ENCODE measurements at places on chromosomes 16 and 17.

DNA sequence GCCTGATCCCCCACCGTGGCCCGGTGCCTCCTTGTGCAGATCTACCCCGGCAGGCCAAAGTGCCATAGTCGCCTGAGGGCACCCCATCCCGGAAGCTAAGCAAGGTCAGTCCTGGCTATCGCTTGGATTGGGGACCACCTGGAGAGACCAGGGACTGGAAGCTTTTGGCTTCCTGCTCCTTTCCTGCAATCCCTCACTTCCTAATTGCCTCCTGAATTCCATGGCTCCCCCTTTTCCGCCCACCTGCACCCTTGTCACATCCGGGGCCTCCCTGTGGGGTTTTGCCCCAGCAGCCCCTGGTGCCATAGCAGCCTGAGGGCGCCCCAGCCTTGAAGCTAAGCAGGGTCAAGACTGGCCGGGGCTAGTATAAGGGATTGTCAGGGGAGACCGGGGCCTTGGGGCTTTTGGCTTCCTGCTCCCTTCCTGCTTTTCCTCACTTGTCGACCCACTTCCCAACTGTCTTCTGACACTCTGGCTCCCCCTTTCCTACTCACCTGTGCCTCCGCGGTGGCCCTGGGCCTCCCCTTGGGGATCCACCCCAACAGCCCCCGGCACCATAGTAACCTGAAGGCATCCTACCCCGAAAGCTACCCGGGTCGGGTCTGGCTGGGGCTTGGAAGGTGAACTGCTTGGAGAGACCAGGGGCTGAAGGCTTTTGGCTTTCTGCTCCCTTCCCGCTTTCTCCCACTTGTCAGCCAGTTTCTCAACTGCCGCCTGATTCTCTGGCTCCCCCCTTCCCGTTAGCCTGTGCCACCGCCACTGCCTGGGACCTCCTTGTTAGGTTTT is 2293.6 kb downstream of the TP53TG3F start:
- no peak for DNase-seq

- DNase-seq = no peak
Measured at GRCh38 chr17:6380915-6381438, 53.9 kb downstream of the AIPL1 start.

GRCh38 chr17:12348476-12348875 is 317.2 kb upstream of the MYOCD start:
- no peak for DNase-seq

DNA sequence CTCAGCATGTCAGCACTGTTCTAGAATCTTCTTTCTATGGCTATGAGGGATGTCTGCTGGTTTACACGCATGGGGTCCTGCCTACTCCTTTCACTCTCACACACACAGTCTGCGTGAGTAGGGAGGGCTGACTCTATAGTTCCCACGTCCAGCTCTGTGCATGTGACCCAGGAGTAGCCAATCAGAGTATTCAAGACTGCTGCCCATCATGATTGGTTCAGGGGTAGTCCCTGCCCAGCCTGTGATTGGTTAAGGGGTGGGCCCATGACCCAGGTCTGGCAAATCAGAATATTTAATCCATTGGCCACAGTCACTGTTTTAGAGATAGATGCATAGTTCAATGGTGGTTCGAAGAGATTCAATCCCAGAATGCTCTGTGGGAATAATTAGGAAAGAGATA is 151.3 kb upstream of the IRX3 start:
- no peak for DNase-seq

GRCh38 chr17:58421711-58422110 is 4.4 kb upstream of the RNF43 start:
- no peak for DNase-seq

GRCh38 chr16:53484542-53484941 is 18.5 kb downstream of the AKTIP start:
- DNase-seq = no peak

- no peak for DNase-seq
Measured at GRCh38 chr16:15701975-15702970, 52.2 kb downstream of the NDE1 start.

DNA sequence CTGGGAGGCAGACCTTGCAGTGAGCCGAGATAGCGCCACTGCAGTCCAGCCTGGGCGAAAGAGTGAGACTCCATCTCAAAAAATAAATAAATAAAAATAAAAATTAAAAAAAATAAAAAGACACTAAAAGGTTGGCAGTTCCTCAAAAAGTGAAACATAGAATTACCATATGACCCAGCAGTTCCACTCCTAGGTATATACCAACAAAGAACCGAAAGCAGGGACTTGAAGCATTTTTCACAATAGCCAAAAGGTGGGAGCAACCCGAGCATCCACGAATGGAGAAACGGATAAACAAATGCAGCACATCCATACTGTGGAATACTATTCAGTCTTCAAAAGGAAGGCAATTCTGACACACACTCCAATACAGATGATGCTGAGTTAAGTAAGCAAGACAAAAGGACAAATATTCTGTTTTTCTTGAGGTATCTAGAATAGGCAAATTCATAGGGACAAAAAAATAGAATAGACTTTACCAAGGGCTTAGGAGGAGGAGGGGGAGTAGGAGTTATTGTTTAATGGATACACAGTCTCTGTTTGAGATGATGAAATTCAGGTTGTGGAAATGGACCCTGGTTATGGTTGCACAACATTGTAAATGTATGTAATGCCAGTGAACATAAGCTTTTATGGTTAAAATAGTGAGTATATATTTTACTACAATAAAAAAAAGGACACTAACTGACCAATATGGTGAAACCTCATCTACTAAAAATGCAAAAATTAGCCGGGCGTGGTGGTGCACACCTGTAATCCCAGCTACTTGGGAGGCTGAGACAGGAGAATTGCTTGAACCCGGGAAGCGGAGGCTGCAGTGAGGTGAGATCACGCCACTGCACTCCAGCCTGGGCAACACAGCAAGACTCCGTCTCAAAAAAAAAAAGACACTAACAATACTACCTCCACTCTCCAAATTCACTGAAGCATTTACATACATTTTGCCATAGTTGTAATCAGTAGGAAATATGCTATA is 27.0 kb upstream of the SLC35B1 start:
- no peak for DNase-seq

- DNase-seq = no peak
Measured at GRCh38 chr17:8474826-8475225, 39.1 kb downstream of the NDEL1 start.

DNA sequence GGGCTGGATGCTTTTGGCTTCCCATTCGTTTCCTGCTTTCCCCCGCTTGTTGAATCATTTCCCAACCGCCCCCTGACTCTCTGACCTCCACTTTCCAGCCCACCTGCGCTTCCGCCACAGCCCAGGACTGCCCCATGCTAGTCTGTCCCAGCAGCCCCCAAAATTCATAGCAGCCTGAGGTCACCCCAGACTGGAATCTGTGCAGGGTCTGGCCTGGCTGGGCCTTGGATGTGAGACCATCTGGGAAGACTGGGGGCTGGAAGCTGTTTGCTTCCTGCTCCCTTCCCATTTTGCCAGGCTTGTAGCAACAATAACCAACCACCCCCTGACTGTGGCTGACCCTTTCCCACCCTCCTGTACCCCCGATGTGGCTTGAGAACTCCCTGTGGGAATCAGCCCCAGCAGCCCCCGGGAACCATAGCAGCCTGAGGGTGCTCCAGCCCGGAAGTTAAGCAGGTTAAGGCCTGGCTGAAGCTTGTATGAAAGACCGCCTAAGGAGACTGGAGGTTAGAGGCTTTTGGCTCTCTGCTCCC is 2290.8 kb downstream of the TP53TG3F start:
- DNase-seq = no peak

- no peak for DNase-seq
Measured at GRCh38 chr17:57506774-57507127, 238.3 kb downstream of the CCDC182 start.

DNA sequence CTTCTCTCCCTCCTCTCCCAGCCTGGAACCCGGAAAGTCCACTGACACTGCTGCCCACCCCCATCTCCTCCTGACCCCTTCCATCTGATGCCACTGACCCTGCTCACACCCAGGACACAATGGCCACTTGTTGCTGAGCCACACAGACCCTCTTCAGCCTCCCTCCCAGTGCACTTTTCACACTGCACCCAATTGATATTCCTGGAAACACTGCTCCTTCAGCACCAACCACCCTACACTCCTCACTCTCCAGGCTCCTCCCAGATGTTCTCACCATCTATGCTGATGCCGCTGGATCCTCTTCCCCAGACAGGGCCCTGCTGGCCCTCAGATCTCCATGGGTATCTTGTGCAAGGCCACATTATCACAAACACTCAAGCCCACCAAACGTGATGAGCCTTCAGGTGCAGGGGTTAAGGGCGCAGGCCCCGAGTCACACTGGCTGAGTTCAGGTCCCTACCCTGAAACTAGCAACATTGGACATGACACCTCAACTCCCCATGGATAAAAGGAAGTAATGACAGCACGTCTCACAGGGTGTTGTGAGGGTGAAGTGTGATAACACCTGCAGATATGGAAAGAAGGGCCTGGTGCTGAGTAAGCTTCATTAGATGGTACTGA is 238.1 kb downstream of the ZNF423 start:
- no peak for DNase-seq

DNA sequence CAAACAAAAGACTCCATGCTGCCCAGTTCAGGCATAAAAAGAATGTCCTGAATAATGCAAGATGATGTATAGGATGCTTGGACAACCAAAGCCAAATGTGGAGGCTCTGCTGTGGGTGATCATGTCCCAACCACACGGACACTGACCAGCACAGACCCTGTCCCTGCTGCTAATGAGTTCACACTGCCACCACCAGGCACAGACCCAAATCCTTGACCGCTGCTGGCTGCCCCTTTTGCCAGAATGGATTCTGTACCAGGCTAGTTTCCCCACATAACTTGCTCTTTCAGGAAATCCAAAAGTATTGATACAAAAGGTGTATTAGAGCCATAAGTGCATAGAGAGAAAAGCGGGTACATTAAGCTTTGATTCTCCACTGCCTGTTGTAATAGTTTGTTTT is 60.9 kb downstream of the XYLT1 start:
- no peak for DNase-seq

- DNase-seq = no peak
Measured at GRCh38 chr17:44360826-44361225, 2.8 kb downstream of the FAM171A2 start.

Data from stimulated activated CD4-positive, alpha-beta T cell treated with anti-CD3 and anti-CD28 coated beads, Interleukin-4, amount 100 ng/mL, for 48 hours (primary cell).